ENCODE measurements at places on chromosomes 6 and 20. TPM values are rescaled to one million over a fixed set of nuclear protein-coding genes. Genes with fewer than 3 reads are reported as not detected.

- peak overlapping the region; percentile 64 for H3K27ac ChIP-seq
- DNase-seq, result peak; percentile 85
- peak overlapping the region; percentile 48 for H3K4me3 ChIP-seq
- peaks cover 53% of the 10 kb centered on the region for H3K4me1 ChIP-seq
- H3K36me3 ChIP-seq, result no peaks in the 10 kb centered on the region
Observed at GRCh38 chr6:44219053-44219814, 2.5 kb downstream of the MYMX start.

MAP3K5 gene
- total RNA-seq, result 11.7 TPM

DNA sequence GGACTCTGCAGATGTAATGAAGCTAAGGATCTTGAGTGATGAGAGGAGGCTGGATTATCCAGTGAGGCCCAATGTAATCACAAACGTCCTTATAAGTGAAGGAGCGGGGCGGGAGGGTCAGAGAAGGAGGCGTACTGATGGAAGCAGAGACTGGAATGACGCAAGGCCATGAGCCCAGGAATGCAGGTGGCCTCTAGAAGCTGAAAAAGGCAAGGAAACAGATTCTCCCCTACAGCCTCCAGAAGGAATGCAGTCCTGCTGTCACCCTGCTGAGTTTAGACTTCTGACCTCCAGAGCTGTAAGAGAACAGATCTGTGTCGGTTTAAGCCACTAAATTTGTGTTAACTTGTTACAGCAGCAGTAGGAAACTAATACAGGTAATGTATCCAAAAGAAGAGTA lies 227.9 kb downstream of the PTPRT start:
- H3K36me3 ChIP-seq, result no peaks in the 10 kb centered on the region
- no peaks in the 10 kb centered on the region for H3K4me1 ChIP-seq

DNA sequence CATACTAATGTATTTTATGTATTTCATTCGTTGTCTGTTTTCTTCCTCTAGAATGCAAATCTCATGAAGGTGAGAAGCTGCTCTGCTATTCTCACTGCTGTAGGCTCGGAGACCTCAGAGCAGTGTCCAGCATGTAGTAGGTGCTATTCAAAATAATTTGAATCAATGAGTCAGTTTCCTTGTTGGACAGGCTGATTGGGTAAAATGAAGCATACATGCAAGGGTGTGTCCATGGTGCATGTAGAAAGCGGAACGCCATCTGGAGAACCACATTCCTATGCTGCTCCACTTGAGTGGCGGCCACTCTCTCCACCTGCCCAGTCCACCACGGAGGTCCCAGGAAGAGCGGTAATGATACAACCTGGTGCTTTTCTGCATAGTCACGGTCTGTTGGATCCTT lies 412.1 kb downstream of the QKI start:
- peaks cover 68% of the 10 kb centered on the region for H3K27me3 ChIP-seq
- H3K4me1 ChIP-seq, result no peaks in the 10 kb centered on the region
- H3K36me3 ChIP-seq, result no peaks in the 10 kb centered on the region
- H3K27ac ChIP-seq, result no peak overlapping the region

DNA sequence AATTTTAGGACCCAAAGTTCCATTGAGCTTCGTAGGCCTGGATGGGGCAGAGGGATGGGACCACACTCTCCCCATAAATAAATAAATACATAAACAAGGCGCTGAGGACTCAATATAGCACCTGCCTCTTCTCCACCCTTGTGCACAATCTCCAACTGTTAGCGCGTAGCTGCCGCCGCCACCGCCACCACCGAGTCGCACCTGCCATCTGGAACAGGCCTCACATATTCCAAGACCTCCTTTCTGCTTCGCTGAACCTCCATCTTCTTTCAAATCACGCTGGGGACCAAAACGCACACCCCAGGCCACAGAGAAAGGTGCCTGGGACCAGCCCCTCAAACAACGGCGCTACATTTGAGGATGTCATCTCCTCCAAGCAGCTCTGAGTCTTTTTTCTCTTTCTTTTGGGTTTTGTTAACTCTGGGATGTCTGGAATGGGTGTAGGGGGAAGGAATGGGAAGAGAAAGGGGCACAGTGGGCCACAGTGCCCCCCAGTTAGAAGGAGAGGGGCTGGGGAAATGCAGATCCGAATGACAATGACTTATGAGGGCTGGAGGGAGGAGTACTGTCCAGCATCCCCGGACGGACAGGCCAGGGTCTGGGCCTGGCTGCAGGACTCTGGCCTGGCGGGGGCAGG lies 49.7 kb downstream of the NOL4L start:
- no peak overlapping the region for H3K4me3 ChIP-seq
- H3K36me3 ChIP-seq, result peaks cover 28% of the 10 kb centered on the region
- peak overlapping the region; percentile 65 for H3K27ac ChIP-seq
- no peak for DNase-seq
- H3K27me3 ChIP-seq, result no peaks in the 10 kb centered on the region

DNA sequence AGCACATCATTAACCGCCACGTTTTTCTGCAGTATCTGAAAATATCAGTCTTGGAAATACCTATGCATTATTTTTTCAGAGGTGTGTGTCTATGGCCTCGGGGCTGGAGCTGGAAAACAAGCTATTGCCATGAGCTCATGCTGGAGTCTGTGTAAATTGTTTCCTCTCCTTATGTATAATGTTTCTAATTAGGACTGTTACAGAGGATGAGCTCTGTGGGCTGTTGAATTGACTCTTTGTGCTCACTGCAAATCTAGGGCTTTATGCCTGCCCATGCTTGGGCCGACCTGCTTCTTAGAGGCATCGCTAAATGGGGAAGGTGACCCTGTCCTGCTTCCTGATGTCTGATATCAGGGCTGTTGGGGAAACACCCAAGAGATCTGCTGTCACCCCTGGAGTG lies 80.8 kb upstream of the SLC22A16 start:
- H3K4me1 ChIP-seq, result no peaks in the 10 kb centered on the region
- no peaks in the 10 kb centered on the region for H3K36me3 ChIP-seq
- H3K27ac ChIP-seq, result no peak overlapping the region
- H3K4me3 ChIP-seq, result no peak overlapping the region
- DNase-seq, result no peak

GRCh38 chr6:42963855-42964605 lies 3.5 kb downstream of the GNMT start:
- H3K4me3 ChIP-seq, result no peak overlapping the region
- no peak overlapping the region for H3K27ac ChIP-seq
- peak; percentile 87 for DNase-seq
- H3K27me3 ChIP-seq, result no peaks in the 10 kb centered on the region

GRCh38 chr20:17699931-17700351 lies at the start of gene BANF2:
TSS of gene BANF2 (plus strand) at chr20:17699966. CDS start at chr20:17725026, 25,060 bp downstream.
- H3K36me3 ChIP-seq, result no peaks in the 10 kb centered on the region
- H3K4me3 ChIP-seq, result no peak within 1 kb of the TSS
- DNase-seq, result no peak

DNA sequence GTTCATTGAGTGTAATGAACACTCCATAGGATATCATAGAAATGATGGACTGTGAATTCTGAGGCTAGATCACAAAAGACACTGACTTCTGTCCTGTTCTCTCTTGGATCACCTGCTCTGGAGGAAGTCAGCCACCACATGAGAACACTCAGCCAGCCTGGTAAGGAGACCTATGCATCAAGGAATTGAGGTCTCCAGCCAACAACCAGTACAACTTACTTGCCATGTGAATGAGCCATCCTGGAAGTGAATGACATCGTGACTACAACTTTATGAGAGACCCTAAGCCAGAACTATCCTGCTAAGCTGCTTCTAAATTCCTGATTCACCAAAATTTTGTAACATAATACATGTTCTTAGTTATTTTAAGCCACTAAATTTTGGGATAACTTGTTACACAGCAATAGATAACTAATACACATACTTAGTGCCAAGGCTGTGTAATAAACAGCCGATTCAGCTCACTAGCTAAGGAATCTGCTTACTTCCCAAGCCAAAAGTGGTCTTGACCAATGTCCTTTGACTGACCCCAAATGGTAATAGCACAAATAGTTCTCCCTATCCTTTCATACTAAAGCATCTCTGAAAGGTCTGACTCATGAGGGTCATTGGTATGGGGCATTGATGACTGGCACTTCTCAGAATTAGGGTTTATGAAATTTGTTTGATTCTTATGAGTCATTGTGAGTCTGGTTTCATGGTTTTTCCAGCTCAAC lies 6.9 kb upstream of the CTNNBL1 start:
- peaks cover 5% of the 10 kb centered on the region for H3K27me3 ChIP-seq
- no peak for DNase-seq
- no peaks in the 10 kb centered on the region for H3K4me1 ChIP-seq
- no peak overlapping the region for H3K4me3 ChIP-seq
- H3K27ac ChIP-seq, result no peak overlapping the region

- no peaks in the 10 kb centered on the region for H3K4me1 ChIP-seq
- H3K27ac ChIP-seq, result no peak overlapping the region
- no peak for DNase-seq
- no peak overlapping the region for H3K4me3 ChIP-seq
Observed at GRCh38 chr6:46191961-46192360, 21.2 kb upstream of the ENPP5 start.

DNA sequence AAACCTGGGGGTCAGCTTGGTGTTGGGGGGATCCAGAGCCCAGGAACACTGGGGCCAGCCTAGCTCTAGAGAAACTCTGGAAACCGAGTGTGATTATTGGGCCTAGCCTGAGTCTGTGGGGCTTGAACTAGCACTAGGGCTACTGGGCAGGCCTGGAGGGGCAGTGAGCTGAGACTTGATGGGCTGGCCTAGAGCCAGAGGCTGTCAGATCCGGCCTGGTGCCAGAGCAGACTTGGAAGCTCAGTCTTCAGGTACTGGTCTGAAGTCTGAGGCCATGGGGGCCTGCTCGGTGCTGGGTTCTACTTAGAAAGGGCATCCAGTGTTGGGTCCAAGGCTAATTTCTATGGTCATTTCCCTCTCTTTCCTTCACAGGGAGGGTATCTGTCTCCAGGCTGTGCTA lies 2.7 kb downstream of the DEFB112 start:
- no peak for DNase-seq
- H3K4me1 ChIP-seq, result no peaks in the 10 kb centered on the region
- H3K36me3 ChIP-seq, result no peaks in the 10 kb centered on the region
- H3K27me3 ChIP-seq, result no peaks in the 10 kb centered on the region
- H3K4me3 ChIP-seq, result no peak overlapping the region
- H3K27ac ChIP-seq, result no peak overlapping the region

DNA sequence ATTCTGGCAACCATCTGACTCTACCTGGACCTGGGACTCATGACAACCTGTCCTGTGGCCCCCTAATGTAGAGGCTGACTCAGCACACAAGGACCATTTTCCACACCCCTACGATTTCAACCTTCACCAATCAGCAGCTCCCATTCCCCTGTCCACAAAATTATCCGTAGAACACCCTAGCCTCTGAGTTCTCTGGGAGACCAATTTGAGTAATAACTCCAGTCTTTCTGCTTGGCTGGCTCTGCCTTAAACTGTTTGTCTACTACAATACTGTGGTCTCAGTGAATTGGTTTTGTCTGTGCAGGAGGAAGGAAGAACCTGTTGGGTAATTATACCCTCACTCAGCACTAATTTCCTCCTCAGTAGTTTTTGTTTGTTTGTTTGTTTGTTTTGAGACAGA lies 99.3 kb upstream of the MRPS10 start:
- no peaks in the 10 kb centered on the region for H3K36me3 ChIP-seq
- H3K4me1 ChIP-seq, result peaks cover 14% of the 10 kb centered on the region
- H3K27ac ChIP-seq, result no peak overlapping the region
- H3K4me3 ChIP-seq, result no peak overlapping the region

GRCh38 chr6:155377061-155377460 lies 62.8 kb upstream of the TFB1M start:
- no peak overlapping the region for H3K27ac ChIP-seq
- H3K4me1 ChIP-seq, result no peaks in the 10 kb centered on the region
- H3K36me3 ChIP-seq, result no peaks in the 10 kb centered on the region
- H3K27me3 ChIP-seq, result no peaks in the 10 kb centered on the region

DNA sequence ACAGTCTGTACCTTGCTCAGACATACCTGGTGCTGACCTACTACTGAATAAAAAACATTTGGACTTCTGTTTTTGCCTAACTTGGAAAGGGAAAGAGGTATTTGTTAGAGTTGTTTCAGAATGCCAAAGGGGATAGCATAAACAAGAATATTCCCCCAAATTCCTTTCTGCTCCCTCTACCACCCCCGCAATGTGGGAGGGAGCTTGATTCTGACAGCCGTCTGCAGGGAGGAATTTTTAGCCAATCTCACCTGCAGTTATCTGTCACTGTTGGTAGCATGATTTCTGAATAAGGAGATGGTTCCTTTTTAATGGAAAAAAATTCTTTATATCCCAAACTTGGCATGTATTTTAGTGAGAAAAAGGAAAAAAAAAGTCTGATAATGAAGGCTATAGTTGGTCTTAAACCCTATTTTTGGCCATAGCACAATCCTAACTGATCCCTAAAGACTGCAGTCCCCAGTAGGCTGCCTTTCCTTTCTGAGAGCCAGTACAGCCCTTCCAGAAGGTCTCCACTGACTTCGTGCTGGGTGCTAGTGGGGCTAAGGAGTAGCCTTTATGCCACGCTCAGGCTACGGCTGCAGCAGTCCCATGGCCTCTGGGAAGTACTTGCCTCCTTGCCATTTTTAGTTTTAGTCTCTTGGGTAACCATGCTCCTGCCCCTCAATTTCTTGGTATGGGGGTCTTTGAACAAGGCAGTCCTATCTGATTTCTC lies 13.6 kb upstream of the PDE7B start:
- no peak for DNase-seq
- no peaks in the 10 kb centered on the region for H3K4me1 ChIP-seq
- no peaks in the 10 kb centered on the region for H3K36me3 ChIP-seq
- no peak overlapping the region for H3K4me3 ChIP-seq
- peaks cover 18% of the 10 kb centered on the region for H3K27me3 ChIP-seq

PPP1R14C gene
- total RNA-seq, result 14.1 TPM

ABHD16B gene
- not detected for total RNA-seq

DNA sequence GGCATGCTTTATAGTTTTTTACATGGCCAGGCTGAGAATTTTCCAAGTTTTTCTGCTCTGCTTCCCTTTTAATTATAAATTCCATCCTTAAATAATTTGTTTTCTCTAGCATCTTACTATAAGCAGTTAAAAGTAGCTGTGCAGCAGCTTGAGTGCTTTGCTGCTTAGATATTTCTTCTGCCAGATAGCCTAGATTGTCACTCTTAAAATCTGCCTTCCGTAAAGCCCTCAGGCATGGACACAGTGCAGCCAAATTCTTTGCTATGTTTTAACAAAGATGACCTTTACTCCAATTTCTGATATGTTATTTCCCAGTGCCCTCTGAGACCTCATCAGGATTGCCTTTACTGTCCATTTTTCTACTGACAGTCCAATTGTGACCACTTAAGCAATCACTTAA lies 92.6 kb upstream of the SGK1 start:
- H3K27ac ChIP-seq, result no peak overlapping the region
- no peak overlapping the region for H3K4me3 ChIP-seq
- peaks cover 2% of the 10 kb centered on the region for H3K4me1 ChIP-seq

TRIM15 gene
- 1.2 TPM for total RNA-seq

PRICKLE4 gene
- total RNA-seq, result 0.87 TPM

GRCh38 chr6:107716688-107717089 lies 107.4 kb downstream of the SCML4 start:
- H3K4me1 ChIP-seq, result no peaks in the 10 kb centered on the region
- no peak overlapping the region for H3K27ac ChIP-seq
- no peaks in the 10 kb centered on the region for H3K36me3 ChIP-seq
- H3K27me3 ChIP-seq, result peaks cover 5% of the 10 kb centered on the region

CBLN4 gene
- total RNA-seq, result not detected

- no peak overlapping the region for H3K4me3 ChIP-seq
- H3K4me1 ChIP-seq, result peaks cover 6% of the 10 kb centered on the region
- no peak for DNase-seq
- H3K27me3 ChIP-seq, result no peaks in the 10 kb centered on the region
- no peaks in the 10 kb centered on the region for H3K36me3 ChIP-seq
- no peak overlapping the region for H3K27ac ChIP-seq
Observed at GRCh38 chr6:42727627-42728026, 5.2 kb upstream of the PRPH2 start.

RAD21L1 gene
- 1.3 TPM for total RNA-seq

RNF144B gene
- total RNA-seq, result not detected
